ENCODE measurements at places on chromosomes 3 and 15.
A peak's percentile ranks its signal among the peaks of the same experiment; 100 is the strongest.

DNA sequence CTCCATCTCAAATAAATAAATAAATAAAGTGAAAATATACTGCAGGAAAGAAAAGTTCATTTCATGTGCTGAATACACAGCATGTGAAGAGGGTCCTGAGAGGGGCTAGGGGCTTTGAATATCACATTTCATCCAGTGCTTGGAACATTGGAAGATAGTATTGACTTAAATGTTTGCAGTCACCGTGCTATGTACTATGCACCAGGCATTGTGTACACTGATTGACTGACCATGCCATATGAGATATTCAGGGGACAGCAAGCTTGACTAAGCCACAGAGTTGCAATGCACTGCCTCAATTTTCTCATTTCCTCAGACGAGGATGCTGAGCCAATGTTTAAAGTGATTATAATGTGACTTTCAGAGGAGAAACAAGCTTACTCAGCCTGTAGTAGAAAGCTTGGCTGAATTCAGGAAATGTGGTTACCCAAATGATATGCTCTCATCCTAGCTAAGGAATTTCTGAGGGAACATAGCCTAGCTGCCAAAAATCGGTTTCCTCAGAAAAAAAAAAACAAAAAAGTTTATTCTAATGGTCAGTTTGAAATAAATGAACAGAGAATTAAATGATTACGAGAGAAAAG, 557.9 kb downstream of the FGF12 start:
- no peak for DNase-seq

DNA sequence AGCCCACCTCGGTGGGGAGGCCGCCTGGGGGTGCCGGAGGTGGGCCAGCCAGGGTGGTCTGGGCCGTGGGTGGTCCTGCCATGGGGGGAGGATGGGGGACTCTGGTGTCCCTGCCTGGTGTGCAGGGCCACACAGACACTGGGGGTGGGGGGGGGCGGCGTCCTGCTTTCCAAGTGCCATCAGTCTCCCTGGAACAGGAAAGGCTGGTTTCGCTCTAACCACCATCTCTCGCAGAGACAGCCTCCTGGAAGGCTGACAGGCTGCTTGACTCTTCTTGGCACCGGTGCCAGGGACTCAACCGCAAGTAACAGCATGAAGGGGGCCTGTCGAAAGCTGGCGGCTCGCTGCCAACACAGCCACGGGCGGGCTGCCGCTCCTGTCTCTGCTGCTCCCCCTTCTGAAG, 40.3 kb downstream of the RGMA start:
- peak; percentile 42 for DNase-seq

GRCh38 chr3:87276484-87276883, at the start of gene POU1F1:
Gene POU1F1, minus strand, starts transcription at chr3:87276584. Its CDS starts 122 bp downstream, at chr3:87276462.
- no peak for DNase-seq

- DNase-seq: no peak
These were observed 63.4 kb downstream of the KLF13 start for GRCh38 chr15:31390029-31390428.

GRCh38 chr15:95291898-95292472, 1038.5 kb upstream of the NR2F2 start:
- no peak for DNase-seq
